ENCODE measurements at places on chromosomes 6 and 20. TPM values are rescaled to one million over a fixed set of nuclear protein-coding genes. Genes with fewer than 3 reads are reported as not detected.

KHDC1L gene
- polyA plus RNA-seq = not detected

CGAS gene
- 5.3 TPM for polyA plus RNA-seq

ZNF334 gene
- polyA plus RNA-seq = 11.8 TPM

HRH3 gene
- polyA plus RNA-seq = 2.2 TPM

RBM38 gene
- polyA plus RNA-seq = 72.6 TPM

GRCh38 chr6:152720974-152721373 lies 23.3 kb downstream of the MYCT1 start:
- no peak for DNase-seq

- no peak for DNase-seq
Measured at GRCh38 chr20:36084897-36085613, 69.5 kb upstream of the EPB41L1 start.

GRCh38 chr6:125294036-125294435 lies 7.7 kb downstream of the HDDC2 start:
- no peak for DNase-seq

DNA sequence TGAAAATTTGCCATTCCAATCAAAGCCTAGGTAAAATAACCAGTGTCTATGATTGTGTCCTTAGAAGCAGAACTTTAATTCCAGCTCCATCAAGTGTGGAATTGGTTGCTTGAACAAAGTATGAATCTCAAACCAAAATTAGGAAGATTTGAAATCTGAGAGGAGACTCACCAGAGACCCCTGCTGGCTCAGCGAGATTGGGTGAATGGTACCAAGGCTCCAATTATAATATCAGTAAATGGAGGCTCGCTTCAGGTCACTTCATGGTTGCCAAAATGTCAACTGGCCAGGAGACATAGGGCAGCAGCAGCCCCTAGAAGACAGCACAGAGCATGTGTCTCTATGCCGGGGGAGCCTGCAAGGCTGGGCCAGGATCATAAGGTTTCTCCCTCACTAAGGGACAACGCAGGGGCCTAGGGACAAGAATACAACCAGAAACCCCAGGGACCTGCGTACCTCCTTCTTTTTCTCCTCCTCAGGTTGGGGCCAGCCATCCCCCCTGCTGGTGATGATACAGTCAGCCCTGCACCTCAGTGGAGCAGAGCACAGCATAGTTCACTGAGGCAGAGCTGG lies 14.0 kb downstream of the RBL1 start:
- DNase-seq = no peak

GRCh38 chr6:167936051-167936450 lies 61.4 kb upstream of the KIF25 start:
- DNase-seq = no peak

DNA sequence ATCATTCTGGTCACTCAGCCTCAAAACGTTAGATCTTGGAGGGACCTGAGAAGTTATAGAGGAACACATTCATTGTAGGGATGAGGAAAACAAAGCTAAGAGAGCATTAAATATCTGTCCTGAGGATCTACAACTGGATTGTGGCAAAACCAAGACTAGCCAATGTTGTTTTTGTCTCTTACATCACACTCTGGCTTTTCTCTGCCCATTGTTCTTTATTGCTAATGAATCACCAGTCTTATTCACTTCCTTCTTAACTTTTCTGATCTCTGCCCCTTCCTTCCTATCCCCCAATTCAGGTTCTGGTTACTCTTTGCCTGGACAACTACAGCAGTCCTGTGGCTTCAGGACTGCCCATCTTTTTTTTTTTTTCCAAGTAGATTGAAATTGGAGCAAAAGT lies 57.0 kb upstream of the PREP start:
- no peak for DNase-seq

GRCh38 chr6:131163886-131164285 lies 28.6 kb downstream of the AKAP7 start:
- no peak for DNase-seq

DNA sequence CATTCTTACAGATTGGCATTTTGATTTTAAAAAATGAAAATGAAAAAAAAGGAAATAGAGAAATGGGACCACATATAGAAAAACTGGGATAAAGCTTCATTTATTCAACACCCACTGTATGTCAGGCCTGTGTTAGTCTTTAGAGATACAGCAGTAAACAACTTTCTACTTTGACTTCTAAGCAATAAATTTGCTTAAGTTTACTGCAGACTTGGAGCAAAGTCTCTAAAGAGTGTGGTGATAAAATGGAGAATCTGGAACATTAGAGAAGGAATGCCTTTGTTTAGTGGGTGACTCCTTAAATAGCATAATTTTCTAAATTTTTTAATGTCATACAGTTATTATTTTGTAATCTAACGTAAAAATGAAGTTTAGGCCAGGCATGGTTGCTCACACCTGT lies 80.7 kb upstream of the CNKSR3 start:
- no peak for DNase-seq

- DNase-seq = no peak
Measured at GRCh38 chr6:140579918-140580317, 1205.5 kb upstream of the CITED2 start.

- DNase-seq = no peak
Measured at GRCh38 chr6:43950051-43950605, 177.1 kb downstream of the MRPL14 start.

DNA sequence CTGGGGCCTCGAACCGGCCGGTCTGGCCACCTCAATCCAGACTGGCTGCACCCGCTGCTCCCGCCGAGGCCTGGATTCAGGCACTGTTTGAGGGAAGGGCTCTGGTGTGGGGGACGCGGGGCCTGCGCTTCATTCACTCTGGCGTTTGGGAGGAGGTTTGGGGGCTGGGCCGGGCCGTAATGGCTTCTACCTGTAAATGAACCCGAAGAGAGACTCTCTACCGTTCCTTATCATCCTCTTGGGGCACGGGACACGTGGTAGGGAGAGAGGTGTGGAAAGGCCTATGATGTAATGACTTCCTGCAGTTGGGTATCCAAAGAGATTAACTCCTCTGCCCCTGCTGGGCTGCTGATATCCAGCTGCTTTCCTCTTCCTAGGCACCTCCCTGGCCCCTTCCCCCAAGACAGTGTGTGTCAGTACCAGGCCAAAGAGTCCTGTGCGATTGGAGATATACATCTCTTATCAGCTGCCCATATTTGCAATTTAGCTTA lies 1.8 kb downstream of the FOXO3 start:
- DNase-seq = peak; percentile 50

DNA sequence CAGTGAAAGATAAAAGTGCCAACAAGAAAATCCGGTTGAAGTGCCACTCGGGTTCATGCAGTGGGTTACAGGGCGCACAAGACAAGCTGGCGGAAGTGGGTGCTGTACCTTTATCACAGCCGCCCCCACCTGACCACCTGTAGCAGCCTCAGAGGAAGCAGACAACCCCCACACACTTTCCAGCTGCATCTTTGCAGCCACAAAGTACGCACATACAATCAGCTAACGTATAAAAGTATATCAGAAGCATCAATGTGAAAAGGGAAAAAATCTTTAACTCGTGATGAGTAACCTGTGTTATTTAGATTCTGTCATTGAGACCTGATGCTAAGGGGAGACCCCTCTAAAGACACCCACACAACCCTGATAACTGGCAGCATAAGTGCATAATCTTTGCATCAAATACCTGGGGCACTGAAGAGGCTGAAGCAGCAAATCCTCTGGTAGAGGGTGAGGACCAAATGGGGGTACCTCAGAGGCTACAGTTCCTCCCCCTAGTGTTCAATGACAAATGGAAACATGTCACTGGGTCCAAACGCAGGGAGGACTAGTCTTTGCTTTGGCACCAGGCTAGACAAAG lies 22.1 kb downstream of the BACH2 start:
- no peak for DNase-seq

- no peak for DNase-seq
Measured at GRCh38 chr20:56002908-56003800, 2.2 kb downstream of the CBLN4 start.

DNA sequence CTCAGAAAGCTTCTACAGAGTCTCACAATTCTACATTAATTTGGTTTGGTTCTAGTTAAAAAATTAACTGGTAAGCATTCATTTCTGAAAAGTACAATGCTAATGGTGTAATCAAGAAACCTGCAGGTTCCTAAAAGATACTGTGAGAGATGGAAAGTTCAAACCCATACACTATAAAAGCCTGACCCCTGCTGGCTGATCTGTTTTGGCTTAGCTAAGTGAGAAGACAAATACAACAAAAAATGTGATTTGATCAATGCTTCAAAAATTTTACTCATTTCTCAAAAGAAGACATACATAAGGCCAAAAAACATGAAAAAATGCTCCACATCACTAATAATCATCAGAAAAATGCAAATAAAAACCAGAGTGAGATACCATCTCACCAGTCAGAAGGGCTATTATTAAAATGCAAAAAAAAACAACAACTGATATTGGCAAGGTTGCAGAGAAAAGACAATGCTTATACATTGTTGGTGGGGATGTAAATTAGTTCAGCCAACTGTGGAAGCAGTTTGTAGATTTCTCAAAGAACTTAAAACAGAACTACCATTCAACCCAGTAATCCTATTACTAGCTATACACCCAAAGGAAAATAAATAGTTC lies 102.8 kb downstream of the MOXD1 start:
- DNase-seq = peak; percentile 52

Measured in hindlimb muscle (tissue), 1 donor.